NCI-H345 (cell line): ENCODE measurements at places on chromosomes 1 and 21.

DNA sequence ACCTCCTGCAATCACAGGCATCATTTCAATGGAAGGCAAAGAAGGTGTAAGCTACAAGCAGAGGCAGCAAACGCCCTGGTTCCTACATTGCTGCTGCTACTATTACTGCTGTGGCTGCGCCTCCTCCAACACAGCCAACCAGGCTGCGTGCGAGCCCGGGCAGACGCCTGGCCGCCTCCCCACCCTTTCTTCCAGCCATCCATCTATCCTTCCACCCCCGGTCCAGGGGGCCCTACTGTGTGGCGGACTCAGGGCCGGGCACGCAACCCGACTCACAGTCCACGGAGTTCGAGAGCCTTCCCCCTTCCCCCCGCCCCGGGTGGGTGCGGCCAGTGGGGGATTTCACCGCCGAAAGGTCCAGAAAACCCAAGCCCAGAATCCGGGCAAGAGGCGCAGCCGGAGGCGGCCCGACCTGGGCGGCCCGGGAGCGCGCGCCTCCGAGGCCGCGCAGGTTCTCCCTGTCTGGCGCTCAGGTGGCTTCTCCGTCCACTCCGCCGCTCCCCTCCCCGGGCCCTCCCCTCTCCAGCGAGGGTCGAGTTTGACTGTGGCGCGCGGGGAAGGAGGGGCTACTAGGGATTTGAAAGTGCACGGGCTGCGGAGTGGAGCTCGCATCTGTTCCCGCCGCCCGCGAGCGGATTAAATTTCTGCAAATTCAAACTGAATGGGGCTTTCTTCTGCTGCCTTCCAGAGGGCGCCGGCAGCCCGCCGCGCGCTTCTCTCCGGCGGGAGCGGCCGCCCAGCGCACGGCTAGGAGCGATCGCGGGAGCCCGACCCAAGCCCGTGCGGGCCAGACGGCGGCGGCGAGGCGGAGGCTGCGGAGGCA lies at the start of gene HUNK:
Gene HUNK, plus strand, starts transcription at position 569 of the 823 bp plus-strand sequence. CDS start 655 bp downstream, outside the sequence.
- DNase-seq = peak; percentile 86

- no peak for DNase-seq
Measured at GRCh38 chr1:3996846-3997705, 97.0 kb upstream of the C1orf174 start.

- DNase-seq = no peak
Measured at GRCh38 chr1:175857756-175858155, 114.4 kb upstream of the TNR start.

DNA sequence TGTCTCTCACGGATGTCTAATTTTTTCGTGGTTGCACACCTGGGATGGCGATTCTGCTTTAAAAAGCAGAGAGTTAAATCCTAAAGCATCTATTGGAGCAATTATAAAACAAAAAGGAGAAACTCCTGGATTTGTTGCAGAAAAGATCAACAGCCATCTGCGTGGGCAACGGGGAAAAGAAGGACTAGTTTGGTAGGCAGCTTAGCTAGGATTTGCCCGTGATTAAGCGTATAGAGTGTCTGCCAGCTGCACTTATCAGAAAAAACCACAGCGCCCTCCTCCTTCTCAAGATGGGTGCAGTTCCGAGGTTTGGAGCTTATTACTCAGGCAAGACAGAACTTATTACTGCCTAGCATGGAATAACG lies 526 bp upstream of the SLC25A24 start:
- DNase-seq = peak; percentile 53

GRCh38 chr1:41768583-41768982 lies 150.1 kb downstream of the HIVEP3 start:
- DNase-seq = no peak

- DNase-seq = no peak
Measured at GRCh38 chr1:18866314-18866713, 6.9 kb upstream of the TAS1R2 start.

DNA sequence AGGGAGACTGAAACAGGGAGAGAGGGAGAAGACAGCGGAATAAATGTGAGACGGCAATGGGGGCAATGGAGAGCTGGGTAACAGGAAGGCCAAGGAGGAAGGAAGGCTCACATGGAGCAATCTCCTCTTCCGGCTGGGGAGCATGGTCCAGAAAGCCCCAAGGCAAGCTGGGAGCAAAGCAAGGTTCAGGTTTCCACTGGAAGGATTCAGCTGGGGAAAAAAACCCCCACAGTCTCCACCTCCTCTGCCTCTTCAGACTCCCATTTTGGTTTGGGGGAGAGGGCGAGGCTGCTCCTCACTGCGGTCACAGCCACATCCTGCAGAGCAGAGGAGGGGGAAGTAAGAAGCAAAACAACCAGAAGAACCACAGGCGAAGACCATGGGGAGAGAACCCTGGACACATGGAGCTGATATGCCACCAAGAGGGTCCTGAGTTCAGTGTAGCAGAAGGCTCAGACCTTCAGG lies 650 bp downstream of the TNFAIP8L2 start:
- no peak for DNase-seq

- no peak for DNase-seq
Measured at GRCh38 chr1:98323906-98324358, 337.6 kb upstream of the SNX7 start.

GRCh38 chr1:39540504-39541031 lies 36.0 kb downstream of the PABPC4 start:
- no peak for DNase-seq

DNA sequence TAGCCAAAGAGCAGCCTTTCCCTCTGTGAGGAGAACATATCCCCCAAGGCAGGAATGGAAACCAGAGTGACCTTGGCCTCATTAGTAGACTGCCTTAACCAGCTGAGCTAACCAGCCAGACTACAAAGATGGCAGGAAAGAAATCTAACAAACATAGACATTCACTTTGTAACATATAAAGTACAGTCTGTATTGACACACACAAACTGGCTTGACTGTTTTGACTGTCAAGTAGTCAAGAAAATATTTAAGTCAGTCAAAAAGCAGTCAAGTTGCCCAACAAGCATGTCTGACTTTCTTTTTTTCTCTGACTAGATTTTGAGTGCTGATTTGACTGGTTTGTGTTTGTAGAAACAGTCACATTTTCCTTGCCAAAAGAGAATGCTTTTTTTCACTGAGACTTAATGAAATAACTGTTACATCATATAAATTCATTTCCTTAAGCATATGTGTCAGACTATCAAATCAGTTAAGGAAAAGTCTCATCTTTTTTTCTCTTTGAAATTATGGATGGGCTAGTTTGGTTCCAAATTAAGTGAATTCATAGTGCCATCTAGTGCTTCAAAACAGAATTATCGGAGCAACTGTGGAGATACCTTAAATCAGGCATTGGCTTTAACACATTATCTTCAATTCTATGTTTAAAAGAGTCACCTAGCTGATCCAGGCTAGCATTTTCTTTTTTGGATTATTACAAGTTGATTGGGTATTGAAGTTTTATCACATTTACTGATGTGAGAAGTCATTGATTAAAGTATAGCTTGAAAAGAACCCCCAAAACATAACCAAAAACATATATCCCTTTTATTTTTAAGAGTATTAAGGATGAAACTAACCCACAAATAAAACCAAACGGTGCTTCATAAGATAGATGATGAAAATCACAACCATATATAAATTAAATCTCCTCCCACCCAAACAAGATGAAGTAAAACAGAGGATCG lies 75.0 kb downstream of the ATP6V1G3 start:
- DNase-seq = peak; percentile 54

DNA sequence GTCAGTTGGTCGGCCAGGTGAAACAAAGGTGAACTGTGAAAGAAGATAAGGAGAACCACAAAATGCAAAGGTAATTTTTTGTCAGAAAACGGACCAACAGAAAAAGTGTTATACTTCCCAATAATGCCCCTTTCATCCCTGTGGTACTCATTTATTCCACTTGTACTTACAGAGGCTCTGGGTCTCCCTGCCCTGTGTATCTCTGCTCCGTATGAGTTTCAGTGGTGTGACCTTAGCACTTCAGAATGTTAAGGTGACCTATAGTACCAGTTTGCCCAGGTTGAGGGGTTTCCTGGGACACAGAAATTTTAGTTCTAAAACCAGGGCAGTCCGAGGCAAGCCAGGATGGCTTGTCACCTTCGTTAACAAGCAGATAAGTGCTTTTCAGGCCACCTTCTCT lies 254.8 kb downstream of the OLFM3 start:
- DNase-seq = no peak

GRCh38 chr1:110370827-110371226 lies 20.0 kb downstream of the SLC16A4 start:
- DNase-seq = no peak

- no peak for DNase-seq
Measured at GRCh38 chr1:69645477-69645876, 77.8 kb downstream of the LRRC7 start.

DNA sequence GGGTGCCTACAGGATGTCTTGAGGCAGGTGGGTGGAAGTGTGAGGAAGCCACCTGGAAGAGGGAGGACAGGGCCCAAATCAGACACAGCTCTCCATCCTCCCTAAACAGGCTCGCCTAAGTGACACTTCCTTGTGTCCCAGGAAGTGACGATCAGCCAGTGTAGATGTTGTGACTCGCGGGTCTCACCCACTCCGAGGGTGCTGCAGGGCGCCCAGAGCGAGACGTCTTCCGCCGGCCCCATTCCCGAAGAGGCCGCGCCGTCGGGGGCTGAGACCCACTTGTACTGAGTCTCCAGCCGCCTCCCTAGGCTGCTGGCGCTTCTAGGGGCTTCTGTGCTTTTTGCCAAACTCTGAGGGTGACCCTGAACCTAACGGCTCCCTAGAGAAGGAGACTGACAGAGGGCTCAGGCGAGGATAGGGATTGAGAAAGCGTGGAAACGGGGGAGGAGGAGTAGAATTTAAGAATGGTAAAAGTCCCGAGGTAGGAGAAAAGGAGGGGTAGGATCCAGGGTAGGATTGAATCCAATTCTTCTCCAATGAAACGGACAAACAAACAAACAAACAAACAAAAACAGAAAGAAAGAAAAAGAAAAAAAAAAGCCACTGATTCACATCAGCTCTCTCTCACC lies 543 bp upstream of the MARK1 start:
- DNase-seq = peak; percentile 71

- DNase-seq = no peak
Measured at GRCh38 chr1:66925558-66925910, 744 bp downstream of the MIER1 start.

DNA sequence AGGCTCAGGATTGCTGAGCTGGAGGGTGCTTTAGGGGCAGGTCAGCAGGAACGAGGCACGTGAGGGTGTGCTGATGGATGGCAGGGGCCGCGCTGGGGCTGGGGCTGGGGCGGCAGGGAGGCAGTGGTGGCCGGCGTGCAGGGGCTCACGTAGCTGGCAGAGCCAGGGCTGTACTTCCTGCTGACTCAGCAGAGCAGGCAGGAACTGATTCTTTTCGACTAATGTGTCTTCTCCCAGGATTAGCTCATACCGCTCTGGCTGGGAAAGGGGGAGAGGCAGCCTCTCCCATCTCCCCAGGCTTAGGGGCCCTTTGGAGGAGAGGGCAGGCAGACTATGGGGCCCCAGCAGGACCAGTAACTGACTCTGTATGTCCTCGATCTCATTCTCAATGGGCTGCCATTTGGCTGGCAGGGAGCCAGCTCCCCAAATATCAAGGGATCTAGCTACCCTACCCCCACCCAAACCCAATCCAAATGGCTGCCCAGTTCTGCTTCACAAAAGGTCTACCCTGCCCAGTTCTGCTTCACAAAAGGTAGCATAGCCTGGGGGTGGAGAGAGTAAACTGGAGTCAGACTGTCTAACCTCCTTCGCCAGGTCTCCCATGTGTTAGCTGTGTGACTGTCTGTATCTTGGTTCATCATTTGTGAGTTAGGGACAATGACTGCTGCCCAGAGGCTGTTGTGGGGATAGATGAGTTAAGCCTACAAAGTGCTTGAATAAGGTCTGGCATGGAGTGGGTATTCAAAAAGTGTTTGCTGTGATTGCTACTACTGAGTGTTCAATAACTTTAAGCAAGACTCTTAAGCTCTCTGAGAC lies 100.1 kb upstream of the SLC2A1 start:
- DNase-seq = no peak

- DNase-seq = no peak
Measured at GRCh38 chr1:168686666-168687065, 42.3 kb downstream of the DPT start.

DNA sequence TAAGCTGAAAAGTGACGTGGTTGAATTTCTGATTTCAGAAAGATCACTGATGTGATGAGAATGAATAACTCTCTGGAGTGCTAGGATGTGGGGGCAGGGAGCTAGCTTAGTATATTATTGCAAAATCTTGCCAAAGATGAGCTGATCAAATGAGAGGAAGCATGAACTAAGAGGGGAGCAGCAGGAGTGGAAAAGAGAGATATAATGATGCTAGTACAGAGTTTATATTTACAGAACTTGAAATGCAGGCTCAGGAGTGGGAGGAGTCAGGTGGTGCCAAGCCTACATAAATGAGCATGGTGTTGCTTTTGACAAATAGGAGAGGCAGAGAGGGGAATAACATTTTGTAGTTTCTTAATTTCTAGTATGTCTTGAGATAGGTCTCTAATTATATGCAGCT lies 38.1 kb upstream of the NBL1 start:
- no peak for DNase-seq

DNA sequence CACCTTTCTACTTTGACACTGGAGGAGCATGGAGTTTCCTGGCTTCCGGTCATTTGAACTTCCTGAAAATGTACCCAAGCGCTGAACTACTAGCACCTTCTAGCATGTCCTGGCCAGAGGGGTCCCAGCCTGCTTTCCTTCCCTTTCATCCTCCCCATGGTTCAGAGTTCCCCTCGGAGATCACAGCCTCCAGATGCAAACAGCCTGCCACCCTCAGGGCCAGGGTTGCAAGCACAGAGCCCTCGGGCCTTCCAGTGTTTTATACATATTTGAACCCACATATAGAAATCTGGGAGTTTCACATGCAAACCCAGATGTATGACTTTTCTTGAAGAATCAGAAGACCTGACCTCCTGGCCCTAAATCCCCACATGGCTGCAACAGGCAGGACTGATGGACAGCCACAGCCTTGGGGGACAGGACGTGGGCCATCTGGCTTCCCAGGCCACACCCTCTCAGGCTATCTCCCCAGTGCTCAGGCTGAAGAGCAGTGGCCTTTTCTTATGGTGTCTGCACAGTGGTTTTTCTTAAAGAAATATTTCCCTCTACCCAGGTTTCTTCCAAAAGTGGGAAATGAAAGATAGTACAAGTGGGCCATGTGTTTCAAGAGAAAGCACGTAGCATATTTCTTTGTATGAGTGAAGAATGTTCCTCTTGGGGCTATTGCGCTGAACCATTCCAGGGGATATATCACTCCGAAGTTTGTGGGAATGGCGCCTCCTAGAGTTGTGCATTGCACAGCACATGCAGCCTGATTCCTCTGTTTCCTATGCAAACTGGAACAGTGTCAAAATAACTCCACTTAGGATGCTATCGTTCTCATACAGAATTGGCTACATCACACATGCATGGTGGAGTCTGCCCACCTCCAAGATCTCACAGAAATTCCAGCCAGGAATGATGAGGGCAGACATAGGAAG lies 232.0 kb upstream of the VAMP3 start:
- peak; percentile 7 for DNase-seq

GRCh38 chr1:183363972-183364371 lies 54.2 kb downstream of the NMNAT2 start:
- DNase-seq = no peak

DNA sequence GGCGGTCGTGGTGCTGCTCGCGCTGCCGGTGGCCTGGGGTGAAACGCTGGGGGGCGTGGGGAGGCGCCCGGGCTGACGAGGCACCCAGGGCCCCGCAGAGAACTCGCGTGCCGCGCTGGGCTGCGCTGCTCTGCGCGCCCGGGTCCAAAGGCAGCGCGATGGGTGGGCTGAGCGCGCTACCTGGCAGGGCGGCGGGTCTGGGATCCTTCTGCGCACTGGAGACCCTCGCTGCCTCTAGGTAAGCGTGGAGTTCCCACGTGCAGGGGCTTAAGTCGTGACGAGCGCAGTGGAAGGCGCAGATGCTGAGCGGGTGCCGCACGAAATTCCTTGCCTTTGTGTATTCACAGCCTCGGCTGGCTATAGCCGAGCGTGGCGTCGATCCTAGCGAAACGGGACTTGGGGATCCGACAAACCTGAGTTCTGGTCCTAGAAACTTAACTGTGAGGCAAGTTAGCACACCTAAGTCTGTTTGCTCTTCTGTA lies 24.6 kb downstream of the CR1L start:
- no peak for DNase-seq
